ENCODE measurements at places on chromosomes 3 and 15. TPM values are rescaled to one million over a fixed set of nuclear protein-coding genes. Genes with fewer than 3 reads are reported as not detected.

HYAL1 gene
- total RNA-seq, result 6.1 TPM

GRCh38 chr3:54094926-54095325 is 27.4 kb upstream of the CACNA2D3 start:
- DNase-seq, result no peak

- DNase-seq, result no peak
These were observed 36.7 kb downstream of the CEP63 start for GRCh38 chr3:134522541-134522940.

GRCh38 chr3:194658477-194659242 is 13.3 kb downstream of the LSG1 start:
- no peak for DNase-seq

GRCh38 chr15:40061212-40061901 is 22.4 kb upstream of the SRP14 start:
- no peak for DNase-seq

All from thoracic aorta (tissue), 2 donors.